Liver (tissue), 10 donors: ENCODE measurements at places on chromosomes 2 and 18.

- DNase-seq = no peak
- H3K4me3 ChIP-seq = no peak overlapping the region
These were observed 298.9 kb downstream of the EIPR1 start for GRCh38 chr2:3078684-3079083.

- H3K27me3 ChIP-seq = no peaks in the 10 kb centered on the region
- no peak overlapping the region for H3K4me3 ChIP-seq
- no peaks in the 10 kb centered on the region for H3K36me3 ChIP-seq
- no peak for DNase-seq
- peaks cover 35% of the 10 kb centered on the region for H3K4me1 ChIP-seq
- H3K27ac ChIP-seq = no peak overlapping the region
These were observed 47.6 kb upstream of the PTH2R start for GRCh38 chr2:208358758-208359631.

DNA sequence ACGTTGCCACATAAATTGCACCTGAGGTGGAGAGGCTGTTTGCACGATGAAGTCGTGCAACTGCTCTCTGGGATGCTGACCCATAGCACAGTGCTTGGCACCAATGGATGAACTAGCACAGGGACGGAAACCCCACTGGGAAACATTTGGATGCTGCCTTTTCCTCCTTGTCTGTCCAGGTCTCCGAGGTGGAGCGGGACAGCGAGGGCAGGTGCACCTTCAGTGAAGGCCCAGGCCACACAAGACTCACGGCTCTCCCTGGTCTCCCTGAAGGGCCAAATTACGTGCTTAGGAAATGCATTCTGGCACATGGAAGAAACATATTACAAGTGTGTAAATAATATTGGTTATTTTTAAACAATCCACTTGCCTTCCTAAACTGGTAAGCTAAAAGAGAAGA lies 70.3 kb downstream of the TPO start:
- H3K36me3 ChIP-seq = no peaks in the 10 kb centered on the region
- no peaks in the 10 kb centered on the region for H3K27me3 ChIP-seq
- DNase-seq = no peak
- no peaks in the 10 kb centered on the region for H3K4me1 ChIP-seq

- no peaks in the 10 kb centered on the region for H3K27me3 ChIP-seq
- no peak overlapping the region for H3K27ac ChIP-seq
- no peaks in the 10 kb centered on the region for H3K36me3 ChIP-seq
- H3K4me1 ChIP-seq = no peaks in the 10 kb centered on the region
- DNase-seq = peak; percentile 19
- H3K4me3 ChIP-seq = no peak overlapping the region
These were observed 116.8 kb downstream of the NDUFA10 start for GRCh38 chr2:239908308-239908707.

- DNase-seq = no peak
- no peaks in the 10 kb centered on the region for H3K36me3 ChIP-seq
- no peak overlapping the region for H3K4me3 ChIP-seq
- H3K27ac ChIP-seq = no peak overlapping the region
- H3K4me1 ChIP-seq = no peaks in the 10 kb centered on the region
- no peaks in the 10 kb centered on the region for H3K27me3 ChIP-seq
These were observed 13.0 kb upstream of the FHL2 start for GRCh38 chr2:105411720-105412407.

DNA sequence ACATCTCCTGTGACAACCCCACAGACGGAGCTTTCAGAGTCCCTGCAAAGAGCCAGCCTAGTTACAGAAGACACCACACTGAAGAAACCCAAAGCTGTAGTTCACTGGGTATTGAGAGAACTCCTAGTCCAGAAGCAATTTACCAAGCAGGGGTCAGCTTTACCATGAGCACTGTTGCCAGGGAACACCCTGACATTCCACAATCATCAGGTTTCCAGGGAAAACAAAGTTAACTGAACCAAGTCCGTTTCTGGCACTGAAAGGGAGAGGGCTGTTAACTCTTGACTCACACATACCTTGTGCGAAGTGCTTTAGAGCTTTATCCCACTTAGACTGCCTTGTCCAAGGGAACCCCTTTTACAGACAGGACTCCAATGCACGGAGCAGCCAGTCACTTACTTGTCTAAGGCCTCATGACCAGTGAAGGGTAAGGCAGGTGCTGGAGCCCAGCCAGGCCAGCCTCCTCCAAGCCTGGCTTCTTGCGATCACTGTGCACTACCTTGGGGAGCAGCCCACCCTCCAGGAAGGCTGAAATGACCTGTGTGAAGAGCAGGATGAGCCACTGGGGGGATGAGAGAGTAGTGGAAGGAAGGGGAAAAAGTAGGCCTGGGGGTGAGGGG lies 53.9 kb downstream of the REEP1 start:
- no peaks in the 10 kb centered on the region for H3K27me3 ChIP-seq
- H3K4me1 ChIP-seq = no peaks in the 10 kb centered on the region
- no peak overlapping the region for H3K4me3 ChIP-seq
- DNase-seq = no peak
- no peaks in the 10 kb centered on the region for H3K36me3 ChIP-seq

DNA sequence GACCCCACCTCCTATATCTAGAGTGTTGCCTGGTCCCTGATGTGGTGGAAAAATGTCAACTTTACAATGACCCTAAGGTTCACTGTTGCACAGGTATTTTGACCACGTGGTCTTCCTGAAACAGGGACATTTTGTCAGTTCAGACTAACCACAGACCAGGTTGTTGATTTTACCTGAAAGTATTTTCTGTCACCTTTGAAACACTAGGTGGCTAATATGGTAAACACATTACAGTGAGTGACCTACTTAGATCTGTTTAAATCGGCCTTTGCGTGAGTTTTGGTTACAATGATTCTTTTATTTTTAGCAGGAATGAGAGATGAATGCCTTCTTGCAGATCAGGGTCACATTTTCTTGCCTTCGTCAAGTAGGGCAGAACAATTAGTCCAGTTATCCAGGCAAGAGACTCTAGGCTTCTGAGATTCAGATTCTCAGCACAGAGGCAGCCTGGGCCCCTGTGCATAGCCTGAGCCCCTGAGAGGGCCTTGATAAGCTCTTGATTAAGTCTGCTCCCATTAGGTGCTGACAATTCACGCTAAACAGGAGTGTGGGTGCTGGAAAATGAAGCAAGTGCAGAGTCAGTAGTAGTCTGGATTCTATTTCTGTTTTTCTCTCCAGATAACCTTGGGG lies 226.2 kb downstream of the KCNS3 start:
- H3K36me3 ChIP-seq = no peaks in the 10 kb centered on the region
- no peaks in the 10 kb centered on the region for H3K27me3 ChIP-seq
- H3K27ac ChIP-seq = peak overlapping the region; percentile 61
- DNase-seq = no peak

GRCh38 chr2:236175548-236176150 lies 7.5 kb upstream of the GBX2 start:
- no peaks in the 10 kb centered on the region for H3K36me3 ChIP-seq
- H3K4me3 ChIP-seq = no peak overlapping the region
- DNase-seq = no peak
- H3K27me3 ChIP-seq = peaks cover 39% of the 10 kb centered on the region
- H3K27ac ChIP-seq = no peak overlapping the region

DNA sequence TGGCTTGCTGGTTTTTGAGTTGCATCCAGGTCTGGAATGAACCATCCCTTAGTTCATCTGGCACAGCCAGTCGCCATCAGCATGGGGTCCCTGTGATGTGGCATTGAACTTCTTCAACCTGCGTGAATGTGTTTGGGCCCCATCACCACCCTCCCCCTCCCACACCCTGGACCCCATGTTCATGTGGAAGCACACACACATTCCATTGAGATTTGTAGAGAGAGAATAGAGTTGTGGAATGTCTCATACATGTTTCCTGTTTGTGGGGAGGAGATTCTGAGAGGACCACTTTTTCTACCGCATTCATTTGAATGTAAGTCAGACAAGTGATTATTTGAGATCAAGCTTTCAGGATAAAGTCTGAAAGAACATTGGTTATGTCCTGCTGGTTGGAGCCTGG lies 117.6 kb upstream of the EML6 start:
- H3K36me3 ChIP-seq = no peaks in the 10 kb centered on the region
- H3K4me1 ChIP-seq = peaks cover 64% of the 10 kb centered on the region
- DNase-seq = no peak

- DNase-seq = no peak
- no peak overlapping the region for H3K4me3 ChIP-seq
- H3K4me1 ChIP-seq = no peaks in the 10 kb centered on the region
- no peak overlapping the region for H3K27ac ChIP-seq
- no peaks in the 10 kb centered on the region for H3K36me3 ChIP-seq
- H3K27me3 ChIP-seq = no peaks in the 10 kb centered on the region
These were observed 128.0 kb downstream of the SPP2 start for GRCh38 chr2:234178330-234179030.

DNA sequence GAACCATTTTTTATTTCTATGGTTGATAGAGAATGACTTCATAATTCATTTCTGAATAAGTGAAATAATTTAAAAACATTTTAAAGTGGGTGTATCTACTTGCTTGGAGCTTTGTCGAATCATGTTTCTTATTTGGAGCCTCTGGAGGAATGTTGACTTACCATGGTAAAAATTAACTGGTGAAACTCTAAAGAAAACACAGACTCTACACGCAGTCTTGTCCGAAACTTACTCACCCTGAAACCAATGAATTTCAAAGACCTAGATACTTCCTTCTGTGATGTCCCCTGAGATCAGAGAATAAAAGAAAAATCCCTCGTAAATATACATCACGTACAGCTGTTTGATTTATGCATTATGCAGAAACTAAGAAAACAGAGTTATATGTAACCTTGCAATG lies 665.2 kb upstream of the NRXN1 start:
- no peaks in the 10 kb centered on the region for H3K27me3 ChIP-seq
- no peaks in the 10 kb centered on the region for H3K36me3 ChIP-seq
- H3K27ac ChIP-seq = no peak overlapping the region
- no peak overlapping the region for H3K4me3 ChIP-seq

GRCh38 chr2:156901373-156902031 lies 356.0 kb upstream of the GALNT5 start:
- no peaks in the 10 kb centered on the region for H3K4me1 ChIP-seq
- no peak for DNase-seq
- no peaks in the 10 kb centered on the region for H3K27me3 ChIP-seq
- H3K27ac ChIP-seq = no peak overlapping the region
- no peak overlapping the region for H3K4me3 ChIP-seq
- H3K36me3 ChIP-seq = no peaks in the 10 kb centered on the region

- no peaks in the 10 kb centered on the region for H3K27me3 ChIP-seq
- DNase-seq = no peak
- no peaks in the 10 kb centered on the region for H3K4me1 ChIP-seq
- no peak overlapping the region for H3K4me3 ChIP-seq
These were observed 170.1 kb downstream of the FHOD3 start for GRCh38 chr18:36467614-36468013.

DNA sequence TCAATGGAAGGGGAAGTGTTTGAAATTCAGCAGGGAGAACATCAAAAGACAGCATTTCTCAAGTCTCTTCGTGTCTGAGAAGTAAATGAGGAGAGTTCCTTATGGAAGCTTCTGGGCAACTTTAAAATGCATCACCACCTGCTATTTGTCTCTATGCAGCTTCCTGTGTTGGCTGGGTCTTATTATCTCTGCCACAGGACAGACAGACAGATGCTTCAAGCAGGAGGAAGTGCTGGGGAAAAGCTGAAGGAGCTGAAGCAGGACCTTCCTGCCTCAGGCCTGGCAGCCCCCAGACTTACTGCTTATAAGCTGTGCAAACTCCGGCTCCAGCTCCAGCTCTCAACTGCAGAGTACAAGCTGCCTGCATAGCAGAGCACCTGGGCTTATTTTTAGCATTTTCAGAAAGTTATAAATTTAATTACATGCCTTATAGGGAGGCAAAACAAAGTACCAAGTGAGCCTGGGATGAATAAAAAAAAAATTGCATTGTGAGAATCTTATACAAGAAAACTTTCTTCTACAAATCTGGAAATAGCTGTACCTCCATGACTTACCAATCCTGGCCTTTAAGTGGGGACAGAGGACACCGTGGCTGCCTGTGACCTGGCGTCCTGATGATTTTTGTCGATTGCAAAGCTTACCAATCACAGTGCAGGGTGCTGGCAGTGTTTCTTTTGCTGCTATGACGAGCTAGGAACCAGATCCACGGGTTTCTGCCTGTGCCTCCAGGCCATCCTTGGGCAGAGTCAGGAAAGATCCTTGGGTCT lies 206.3 kb downstream of the SEPTIN10 start:
- DNase-seq = no peak
- H3K27ac ChIP-seq = no peak overlapping the region
- no peaks in the 10 kb centered on the region for H3K36me3 ChIP-seq
- no peaks in the 10 kb centered on the region for H3K4me1 ChIP-seq
- H3K27me3 ChIP-seq = no peaks in the 10 kb centered on the region

DNA sequence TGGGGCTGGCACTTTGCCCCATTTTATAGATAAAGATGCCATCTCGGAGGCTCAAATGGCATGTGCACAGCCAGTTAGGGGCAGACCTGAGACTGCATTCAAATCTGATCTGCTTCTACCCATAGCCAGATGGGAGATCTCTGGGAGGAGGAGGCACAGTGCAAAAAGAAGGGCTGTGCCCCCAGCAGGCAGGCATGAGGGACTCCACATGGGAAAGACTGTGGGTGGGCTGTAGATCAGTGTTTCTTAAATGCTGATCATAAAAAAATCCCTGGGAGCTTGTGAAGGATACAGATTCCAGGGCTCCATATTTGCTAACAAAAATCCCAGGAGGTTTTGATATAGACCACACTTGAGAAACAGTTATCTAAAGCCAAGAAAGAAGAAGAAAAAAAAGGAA lies 15.2 kb downstream of the PAX8 start:
- H3K4me3 ChIP-seq = no peak overlapping the region
- H3K27me3 ChIP-seq = no peaks in the 10 kb centered on the region
- no peak overlapping the region for H3K27ac ChIP-seq
- H3K4me1 ChIP-seq = peaks cover 26% of the 10 kb centered on the region

- no peaks in the 10 kb centered on the region for H3K36me3 ChIP-seq
- H3K4me3 ChIP-seq = no peak overlapping the region
- H3K27ac ChIP-seq = no peak overlapping the region
These were observed 120.8 kb upstream of the RBMS1 start for GRCh38 chr2:160614391-160614790.

GRCh38 chr18:2394684-2395083 lies 176.6 kb downstream of the METTL4 start:
- H3K4me1 ChIP-seq = no peaks in the 10 kb centered on the region
- H3K4me3 ChIP-seq = no peak overlapping the region
- H3K27ac ChIP-seq = no peak overlapping the region
- H3K27me3 ChIP-seq = no peaks in the 10 kb centered on the region

- no peak overlapping the region for H3K27ac ChIP-seq
- no peak overlapping the region for H3K4me3 ChIP-seq
- no peaks in the 10 kb centered on the region for H3K36me3 ChIP-seq
- H3K27me3 ChIP-seq = no peaks in the 10 kb centered on the region
- H3K4me1 ChIP-seq = no peaks in the 10 kb centered on the region
- no peak for DNase-seq
These were observed 284.9 kb downstream of the OSR1 start for GRCh38 chr2:19073522-19073921.

GRCh38 chr2:194232600-194232999 lies 1424.4 kb upstream of the SLC39A10 start:
- no peaks in the 10 kb centered on the region for H3K4me1 ChIP-seq
- DNase-seq = no peak

DNA sequence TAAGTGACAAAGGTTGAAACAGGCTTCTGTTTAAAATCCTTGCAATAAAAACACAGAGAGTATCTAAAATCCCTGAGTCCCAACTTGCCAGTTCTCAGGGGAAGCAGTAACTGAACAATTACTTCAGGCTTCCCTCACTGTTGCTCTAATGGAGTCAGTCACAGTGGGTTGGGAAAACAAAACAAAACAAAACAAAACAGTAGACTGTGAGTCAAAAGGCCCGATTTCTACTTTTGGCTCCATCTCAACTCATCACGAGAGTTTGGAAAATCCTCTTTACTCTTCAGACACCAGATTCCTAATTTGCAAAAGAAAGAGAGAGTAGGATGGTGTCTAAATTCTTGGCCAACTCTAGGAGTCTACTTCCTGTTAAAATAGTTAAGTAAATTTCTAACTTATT lies 1.1 kb downstream of the FSHR start:
- no peak overlapping the region for H3K4me3 ChIP-seq
- no peak overlapping the region for H3K27ac ChIP-seq
- DNase-seq = no peak
- no peaks in the 10 kb centered on the region for H3K36me3 ChIP-seq
